Pancreas (tissue), 10 donors: ENCODE measurements at places on chromosomes 5 and 9.
A peak's percentile ranks its signal among the peaks of the same experiment; 100 is the strongest.

- no peak for DNase-seq
These were observed 42.2 kb upstream of the ICE1 start for GRCh38 chr5:5380298-5380697.

DNA sequence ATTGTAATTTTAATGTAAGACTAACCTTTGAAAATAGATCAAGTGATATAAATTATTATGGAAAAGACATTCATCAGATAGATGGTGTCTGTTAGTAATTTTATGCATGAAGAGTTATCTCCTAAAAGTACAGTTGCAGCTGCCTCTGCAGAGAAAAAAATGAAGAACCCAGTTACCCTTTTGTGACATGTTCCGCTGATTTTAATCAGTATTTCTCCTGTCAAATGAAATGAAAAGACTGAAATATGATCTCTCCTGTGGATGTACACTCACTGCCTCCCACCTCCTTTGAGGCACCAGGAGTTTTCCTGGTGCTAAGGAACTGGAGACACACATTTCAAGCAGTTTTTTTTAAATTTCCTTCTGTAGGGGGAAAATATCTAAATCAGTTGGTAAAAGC, 277.4 kb downstream of the KIF4B start:
- DNase-seq: no peak

DNA sequence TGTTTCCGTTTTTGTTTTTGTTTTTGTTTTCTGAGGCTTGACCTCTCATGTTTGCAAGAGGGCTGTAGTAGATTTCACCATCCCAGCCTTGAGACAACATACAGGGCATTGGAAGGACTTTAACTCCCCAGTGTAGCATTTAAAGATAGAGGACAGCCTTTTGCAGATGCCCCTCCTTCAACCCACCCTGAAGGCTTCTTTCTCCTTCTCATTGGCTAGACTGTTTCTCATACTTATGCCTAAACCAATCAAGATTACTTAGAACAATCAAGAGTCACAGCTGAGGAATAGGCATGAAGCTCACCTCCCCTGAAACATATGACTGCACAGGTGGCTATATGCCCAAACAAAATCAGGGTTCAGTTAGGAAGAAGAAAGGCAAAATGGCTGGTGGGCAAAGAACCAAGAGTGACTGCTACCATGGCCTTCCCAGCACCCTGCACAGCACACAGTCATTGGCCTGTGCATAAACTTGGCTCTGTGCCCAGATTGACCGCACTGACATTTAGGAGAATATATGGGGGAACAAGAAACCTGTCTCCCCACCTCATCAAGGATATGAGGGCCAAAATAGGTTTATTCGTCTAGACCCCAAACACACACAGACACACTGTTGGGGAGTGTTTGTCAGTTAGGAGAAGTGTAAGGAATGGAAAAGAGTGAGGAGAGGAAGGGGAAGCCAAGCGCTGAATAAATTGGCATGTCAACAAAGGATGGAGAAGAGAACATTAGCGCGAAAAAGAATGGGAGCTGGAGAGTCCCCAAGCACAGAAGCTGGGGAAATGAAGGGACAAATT, 137.3 kb upstream of the RANBP3L start:
- no peak for DNase-seq

DNA sequence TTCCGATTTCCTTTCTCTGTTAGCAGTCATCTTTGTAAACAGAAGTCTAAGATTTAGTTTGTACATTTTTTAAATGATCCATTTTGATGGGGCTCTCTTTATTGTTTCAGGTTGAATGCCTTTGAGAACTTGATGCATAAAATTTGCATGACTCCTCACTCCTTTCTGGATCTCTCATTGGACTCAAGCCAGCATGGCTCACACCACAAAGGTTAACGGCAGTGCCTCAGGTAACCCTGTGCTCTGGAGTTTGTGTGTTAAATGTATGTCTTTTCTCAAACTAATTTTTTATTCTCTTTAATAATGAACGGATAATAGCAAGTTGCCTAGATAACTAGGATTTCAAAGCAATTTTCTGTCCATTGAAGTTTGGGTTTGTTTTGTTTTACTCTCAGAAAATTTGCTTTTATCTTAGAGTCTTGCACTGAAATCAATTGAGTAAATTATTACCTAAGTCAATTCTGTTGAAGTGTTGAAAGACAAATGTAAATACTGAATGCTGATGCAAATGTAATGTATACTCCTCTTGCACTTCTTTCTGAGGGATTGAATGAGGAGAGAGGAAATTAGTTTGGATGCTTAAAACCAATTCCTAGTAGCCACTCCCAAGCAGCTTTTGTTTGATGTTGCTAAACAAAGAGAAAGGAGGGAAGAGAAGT, 164.6 kb upstream of the DMRT1 start:
- no peak for DNase-seq

DNA sequence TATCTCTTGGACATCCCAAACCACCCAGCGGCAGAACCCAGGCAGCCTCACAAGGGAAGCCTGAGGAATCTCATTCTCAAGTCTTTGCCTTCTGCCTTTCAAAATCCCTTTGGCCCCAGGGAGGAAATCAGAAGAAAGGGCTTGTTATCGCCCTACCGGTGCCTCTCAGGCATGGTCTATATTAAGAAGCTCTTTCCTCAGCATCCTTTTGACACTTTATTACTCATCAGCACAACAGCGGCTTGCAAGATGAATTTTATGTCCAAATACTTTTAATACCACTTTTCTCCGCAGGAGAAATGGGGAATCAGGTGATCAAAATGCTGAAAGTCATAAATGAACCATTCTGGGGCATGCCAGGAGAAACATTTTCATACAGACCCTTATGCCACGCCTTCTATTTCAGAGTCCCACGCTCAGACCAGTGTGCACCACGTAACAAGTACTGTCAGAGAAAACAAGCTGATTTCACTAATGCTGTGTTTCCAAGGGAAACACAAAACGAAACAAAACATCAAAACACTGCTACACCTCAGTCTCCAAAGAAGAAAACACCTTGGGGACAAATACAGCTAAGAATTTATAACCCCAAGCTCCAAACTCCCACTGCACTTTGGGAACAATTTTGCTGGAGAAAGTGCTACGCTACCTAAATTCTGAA, 30.0 kb downstream of the RAPGEF1 start:
- DNase-seq: no peak

- peak; percentile 11 for DNase-seq
These were observed 5.6 kb downstream of the MAMDC2 start for GRCh38 chr9:70049236-70049635.

DNA sequence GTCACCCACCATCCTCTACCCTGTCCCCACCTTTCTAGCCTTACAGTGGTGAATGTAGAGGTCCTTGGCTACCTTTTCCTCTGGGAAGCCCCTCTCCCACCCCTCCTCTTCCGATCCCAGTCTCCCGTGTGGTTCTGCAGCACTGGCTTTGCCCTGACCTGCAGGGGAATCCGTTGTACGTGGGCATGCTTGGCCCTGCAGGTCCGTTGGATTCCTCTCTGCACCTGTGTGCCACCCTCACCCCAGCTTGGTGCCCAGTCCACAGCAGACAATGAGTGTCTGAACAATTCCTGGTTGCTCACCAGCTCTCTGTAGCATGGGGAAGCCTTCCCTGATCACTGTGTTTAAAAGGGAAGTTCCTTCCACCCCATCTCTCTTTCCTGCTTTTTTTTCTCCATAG, 185.1 kb downstream of the PAX5 start:
- no peak for DNase-seq

DNA sequence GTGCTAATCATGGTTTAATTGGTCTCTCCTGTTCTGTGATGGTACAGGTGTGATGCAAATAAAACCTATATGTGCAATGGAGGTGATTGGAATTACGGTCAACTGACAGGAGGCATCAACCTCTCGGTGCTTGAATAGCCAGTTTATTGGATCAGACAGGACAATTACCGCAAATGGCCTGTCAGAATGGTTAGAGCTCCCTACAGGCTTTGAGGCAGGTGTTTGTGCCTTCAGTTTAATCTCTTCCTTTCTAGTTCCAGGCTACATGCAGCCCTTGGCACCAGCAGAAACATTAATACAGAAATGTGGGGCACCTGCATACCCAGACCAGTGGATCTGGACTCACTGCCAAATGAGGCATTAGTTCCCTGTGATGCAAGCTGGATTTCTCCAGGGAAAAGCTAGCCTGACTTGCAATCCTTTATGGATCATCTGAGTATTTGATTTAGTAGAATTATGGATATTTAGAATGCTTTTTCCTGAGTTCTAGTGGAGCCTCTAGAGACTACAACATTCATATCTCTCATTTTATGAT, 128.6 kb downstream of the MAT2B start:
- DNase-seq: no peak

GRCh38 chr5:92237896-92238295, 854.8 kb upstream of the ARRDC3 start:
- no peak for DNase-seq

- DNase-seq: no peak
These were observed 4.6 kb upstream of the UGCG start for GRCh38 chr9:111891910-111892499.

DNA sequence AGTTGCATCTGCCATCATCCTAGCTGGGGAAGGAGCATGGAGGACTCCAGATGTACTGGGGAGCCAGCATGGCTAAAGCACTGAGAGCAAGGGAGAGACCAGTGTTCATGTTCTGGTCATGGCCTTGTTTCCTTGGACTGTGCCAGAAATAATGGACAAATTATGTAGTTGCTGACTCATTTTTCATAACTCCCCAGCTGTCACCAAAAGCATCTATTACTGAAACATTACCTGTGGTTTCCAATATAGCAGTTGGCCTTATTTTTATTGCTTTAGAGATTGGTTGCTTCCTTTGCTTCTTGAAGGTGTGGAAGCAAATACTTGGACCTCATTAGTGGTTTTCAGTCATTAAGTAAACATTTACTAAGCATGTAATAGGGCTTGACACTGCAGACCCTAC, 11.3 kb downstream of the RALGPS1 start:
- DNase-seq: no peak

GRCh38 chr5:56314529-56314928, 81.4 kb upstream of the ANKRD55 start:
- DNase-seq: no peak

DNA sequence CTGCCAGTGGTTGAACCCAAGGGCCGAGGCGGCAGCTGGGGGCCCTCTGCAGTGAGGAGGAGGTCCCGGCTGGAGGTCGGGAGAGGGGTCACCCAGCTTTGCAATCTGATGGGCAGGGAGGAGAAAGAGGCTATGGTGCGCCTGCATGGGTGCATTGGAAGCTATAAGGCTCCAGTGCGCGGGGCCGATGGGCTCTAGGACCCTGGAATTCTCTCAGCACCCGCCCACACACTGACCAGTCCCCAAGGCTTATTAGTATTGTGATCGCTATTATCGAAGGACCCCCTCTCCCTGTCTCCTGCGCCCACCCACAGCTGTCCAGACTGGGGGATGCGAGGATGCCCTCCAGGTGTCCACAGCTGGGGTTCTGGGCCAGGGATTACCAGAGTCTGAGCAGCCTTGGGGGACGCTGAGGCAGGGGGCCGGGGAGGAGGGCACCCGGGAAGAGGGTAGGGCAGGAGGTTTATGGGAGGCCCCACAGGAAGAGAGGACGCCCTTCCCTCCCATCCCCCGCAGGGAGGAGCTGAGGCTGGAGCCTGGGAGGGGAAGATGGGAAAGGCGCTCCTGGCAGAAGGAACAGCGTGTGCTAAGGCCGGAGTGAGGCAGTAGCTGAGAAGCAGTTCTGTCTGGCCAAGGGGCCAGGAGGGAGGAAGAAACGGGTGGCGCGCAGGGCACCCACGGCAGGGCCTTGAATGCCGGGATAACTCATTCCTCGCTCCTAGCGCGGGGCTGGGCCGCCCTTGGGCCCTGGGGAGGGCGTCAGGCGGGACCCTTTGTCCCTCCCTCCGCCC, 24.2 kb downstream of the C9orf50 start:
- no peak for DNase-seq

DNA sequence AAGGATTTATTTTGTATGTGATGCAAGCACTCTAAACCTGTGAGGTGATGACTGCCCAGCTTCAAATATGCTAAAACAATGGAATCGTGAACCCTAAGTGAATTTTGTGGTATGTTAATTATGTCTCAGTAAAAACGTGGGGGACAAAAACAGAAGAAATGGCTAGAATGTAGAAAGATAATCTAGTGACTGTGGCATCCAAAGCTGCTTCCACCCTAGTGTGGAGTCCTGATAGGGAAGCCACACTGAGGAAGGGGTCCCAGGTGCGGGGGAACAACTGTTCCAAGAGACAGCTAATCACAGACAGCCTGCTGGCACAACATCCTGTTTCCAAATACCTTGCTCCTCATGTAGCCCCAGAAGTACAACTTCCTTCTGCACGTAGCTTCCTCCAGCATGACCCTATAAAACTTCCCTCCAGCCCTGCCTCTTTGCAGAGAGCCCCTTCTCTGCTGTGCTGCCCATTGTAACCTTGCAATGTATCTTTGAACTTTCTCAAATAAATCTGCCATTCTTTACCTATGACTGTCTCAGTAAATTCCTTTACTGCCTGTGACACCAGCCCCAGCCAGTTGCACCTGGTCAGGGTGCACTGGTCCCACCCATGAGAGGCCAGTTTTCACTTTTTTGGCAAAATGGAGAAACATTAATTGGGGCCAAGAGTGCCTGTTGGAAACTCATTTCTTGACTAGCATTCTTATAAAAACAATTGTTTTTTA, 4.9 kb downstream of the GMCL2 start:
- DNase-seq: no peak

GRCh38 chr9:125694478-125694877, 12.5 kb downstream of the MAPKAP1 start:
- DNase-seq: no peak

DNA sequence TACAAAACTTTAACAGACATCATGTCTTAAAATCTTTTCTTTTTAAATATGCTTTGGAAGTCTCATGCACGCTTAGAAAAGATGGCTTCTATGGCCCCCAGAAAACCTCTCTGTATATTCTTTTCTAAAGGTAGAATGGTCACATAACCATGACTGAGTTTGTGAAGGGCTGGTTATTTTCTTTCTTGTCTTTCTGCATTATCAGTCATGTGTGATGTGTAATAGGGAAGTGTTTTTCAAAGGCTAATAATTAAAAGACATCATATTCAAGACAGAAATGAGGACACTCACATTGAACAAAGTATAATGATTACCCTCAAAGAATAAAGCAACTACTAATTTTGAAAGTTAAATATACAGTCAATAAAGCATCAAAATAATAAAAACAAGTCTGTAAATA, 253.4 kb downstream of the TRPM3 start:
- no peak for DNase-seq

DNA sequence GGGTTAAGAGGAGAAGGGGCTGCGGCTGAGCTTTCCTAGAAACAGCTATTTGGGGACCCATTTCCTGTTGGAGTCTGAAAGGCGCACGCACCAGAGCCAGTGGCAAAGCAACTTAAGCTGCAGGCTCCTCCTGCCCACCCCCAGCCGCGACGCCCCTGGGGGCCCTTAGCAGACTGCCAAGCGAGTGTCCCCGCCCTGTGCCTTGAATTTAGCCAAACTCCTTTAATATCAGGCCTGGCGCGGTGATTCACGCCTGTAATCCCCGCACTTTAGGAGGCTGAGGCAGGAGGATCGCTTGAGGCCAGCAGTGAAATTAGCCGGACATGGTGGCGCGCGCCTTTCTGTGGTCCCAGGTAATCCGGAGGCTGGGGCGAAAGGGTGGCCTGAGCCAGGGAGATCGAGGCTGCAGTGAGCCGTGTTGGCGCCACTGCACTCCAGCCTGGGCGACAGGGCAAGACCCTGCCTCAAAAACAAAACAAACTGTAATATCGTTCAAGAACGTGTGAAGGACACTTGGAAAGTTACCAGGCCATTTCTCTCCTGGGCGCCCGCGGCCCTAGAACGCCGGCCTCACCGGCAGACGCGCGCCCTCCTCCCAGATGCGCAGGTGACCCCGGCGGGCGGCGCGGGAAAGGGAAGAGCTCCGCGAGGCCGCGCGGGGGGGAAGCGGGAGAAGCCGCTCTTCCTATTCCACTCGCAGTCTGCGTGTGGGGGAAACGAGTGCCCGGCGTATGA, 1.0 kb upstream of the F2R start:
- DNase-seq: no peak
